Activated CD4-positive, alpha-beta T cell treated with anti-CD3 and anti-CD28 coated beads for 1 hour (primary cell): ENCODE measurements at places on chromosomes 5 and 9.

- no peak for DNase-seq
Measured at GRCh38 chr5:107119656-107120055, 551.1 kb downstream of the EFNA5 start.

DNA sequence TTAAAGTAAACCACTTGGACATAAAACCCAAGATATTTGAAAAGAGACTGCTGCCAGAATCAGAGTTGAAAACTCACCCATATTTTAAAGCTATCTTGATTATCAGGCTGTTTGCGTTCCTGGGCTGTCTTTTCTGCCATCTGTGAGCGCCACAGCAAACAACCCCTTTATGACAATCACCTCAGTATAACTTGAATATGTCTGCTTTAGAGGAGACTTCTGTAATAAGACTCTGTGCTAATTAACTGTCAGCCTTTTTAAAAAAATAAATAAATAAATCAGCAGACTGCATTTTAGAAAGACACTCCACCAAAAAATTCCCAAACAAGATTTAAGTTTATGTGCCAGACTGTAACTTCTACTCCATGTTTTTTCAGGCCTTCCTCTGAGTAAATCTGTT lies 375.7 kb upstream of the CCNH start:
- no peak for DNase-seq

DNA sequence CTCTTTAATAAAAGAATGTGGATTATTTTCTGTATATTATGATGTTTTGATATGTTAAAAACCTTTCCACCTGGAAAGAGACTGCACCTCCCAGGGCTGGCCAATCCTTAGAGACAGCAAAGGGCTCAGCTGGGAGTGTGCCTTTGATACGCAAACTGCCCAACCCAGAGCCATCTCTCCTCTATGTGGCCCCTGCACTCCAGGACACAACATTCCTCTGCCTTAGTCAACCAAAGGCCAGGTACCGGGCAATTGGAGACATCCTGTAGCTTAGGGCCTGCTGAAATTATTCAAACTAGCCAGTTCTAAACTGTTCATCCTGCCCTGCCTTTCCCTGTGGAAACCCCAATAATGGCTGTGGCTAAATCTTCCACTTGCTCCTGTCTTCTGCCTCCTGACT lies 5.0 kb upstream of the HSPB3 start:
- DNase-seq = no peak

GRCh38 chr9:15553528-15553898 lies 670 bp downstream of the CCDC171 start:
- no peak for DNase-seq

GRCh38 chr5:21649969-21650368 lies 1203.2 kb downstream of the CDH12 start:
- DNase-seq = no peak

GRCh38 chr9:4955836-4956235 lies 29.2 kb upstream of the JAK2 start:
- no peak for DNase-seq

DNA sequence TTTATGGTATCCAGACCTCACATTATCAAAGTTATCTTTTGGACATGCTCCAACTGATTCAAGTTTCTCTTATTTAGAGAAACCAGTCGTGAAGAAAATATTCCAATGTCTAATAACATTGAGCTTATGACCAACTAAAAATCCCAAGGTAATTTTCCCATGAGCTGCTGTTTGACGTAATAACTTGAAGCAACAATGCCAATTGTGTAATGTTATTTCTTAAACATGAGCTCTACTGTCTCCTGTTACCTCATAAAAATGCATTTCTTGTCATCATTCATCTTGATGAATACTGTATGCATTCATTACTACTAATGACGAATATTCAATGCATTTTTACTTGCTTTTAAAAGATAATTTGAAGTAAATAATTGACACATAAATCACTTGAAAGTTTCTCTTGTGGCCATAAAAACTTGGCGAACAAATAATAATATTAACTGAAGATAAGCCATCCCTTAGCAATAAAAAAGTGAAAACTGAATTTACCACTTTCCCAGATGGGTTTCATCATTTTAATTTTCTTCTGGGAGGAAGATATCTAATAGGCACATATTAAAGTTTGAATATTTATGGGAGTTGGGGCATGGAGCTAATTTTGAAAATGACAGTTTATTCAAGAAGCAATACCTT lies 424 bp upstream of the MARCOL start:
- DNase-seq = no peak

DNA sequence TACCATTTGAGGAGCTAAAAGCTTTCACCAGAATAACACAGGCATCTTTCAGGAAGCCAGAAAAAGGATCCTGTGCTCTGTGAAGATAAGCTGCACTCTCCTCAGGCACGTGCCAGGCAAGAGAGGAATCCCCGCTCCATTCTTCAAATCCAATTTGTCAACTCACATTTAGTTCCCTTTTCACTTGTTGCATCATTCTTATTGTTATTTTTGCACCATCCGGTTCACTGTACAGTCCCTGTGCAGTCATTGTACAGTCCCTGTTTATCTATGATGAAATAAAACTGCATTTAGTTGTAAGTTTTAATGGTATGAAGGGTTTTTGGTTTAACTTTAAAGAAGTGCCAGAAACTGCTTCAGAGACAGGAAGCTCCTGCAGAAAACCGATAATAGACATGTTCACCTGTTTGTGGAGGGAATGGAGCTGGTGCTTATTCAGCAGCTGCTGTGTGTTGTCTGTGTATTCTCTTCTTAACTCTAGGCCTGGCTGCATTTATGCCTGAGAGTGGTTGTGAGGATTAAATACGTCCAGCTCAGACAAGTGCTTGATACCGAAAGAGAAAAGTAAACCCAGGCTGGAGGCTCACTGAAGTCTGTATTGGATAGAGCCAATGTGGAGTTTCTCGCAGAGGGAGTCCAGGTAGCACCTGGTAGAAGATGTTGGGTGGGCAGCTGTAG lies 22.4 kb downstream of the IFNW1 start:
- DNase-seq = no peak

- no peak for DNase-seq
Measured at GRCh38 chr5:137561608-137562007, 62.5 kb upstream of the SPOCK1 start.

DNA sequence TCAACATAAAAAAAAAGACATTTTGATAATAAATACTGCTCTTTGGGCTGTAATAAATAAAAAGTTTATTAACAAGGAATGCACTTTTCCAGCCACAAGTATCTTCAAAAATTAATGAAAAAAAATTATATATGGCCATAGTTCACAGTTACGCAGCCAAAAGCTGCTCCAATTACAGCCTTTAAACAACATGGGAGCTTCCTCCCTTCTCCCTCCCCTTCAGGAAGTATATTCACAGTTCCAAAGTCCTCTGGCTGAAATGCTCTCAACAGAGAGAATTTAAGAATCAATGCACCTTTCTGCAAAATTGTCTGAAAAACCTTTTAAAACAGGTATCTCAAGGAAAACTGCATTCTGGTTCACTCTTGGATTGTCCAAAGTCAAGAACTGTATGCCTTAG lies 5.9 kb downstream of the PLK2 start:
- no peak for DNase-seq

DNA sequence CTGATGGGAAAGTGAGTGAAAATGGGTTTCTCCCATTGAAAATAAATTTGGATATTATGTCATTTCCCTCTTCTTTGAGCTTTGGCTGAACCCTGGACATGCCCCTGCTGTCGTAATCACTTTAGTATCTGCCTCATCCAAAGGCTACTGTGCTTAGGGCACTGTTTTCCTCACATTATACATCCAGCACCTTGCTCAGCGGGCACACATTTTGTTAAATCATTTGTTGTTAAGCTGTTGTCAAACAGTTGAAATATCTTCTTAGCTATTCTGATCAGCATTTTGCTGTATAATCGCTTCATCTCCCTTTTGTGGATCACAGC lies 352.7 kb upstream of the CD180 start:
- no peak for DNase-seq

GRCh38 chr9:806285-807156 lies 35.0 kb upstream of the DMRT1 start:
- no peak for DNase-seq

GRCh38 chr9:16445141-16445920 lies 425.1 kb downstream of the BNC2 start:
- DNase-seq = no peak

- no peak for DNase-seq
Measured at GRCh38 chr5:143145243-143146160, 258.0 kb downstream of the NR3C1 start.

DNA sequence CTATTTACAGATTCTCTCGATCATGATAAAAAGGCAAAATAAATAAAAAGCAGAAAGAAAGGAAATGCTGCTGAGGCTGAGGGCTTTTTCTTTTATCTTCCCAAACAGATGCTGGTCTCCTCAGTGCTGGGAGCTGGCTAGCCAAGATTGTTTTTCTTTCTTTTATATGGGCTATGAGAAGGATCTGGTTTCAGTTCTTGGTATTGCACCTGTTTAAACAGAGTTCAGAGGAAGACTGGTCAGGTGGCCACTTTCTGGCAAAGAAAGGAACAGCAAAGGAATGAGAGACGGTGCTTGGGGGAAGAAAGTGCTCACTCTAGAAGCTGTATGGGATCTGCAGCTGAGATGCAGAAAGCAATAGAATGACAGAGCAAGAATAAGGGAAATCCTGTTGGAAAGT lies 88.9 kb downstream of the SLF1 start:
- DNase-seq = no peak

- DNase-seq = peak; percentile 23
Measured at GRCh38 chr5:119411361-119412278, 40.7 kb upstream of the HSD17B4 start.

GRCh38 chr9:133151041-133151440 lies 12.7 kb downstream of the GBGT1 start:
- no peak for DNase-seq
